ENCODE measurements at places on chromosomes 16 and 17.

GRCh38 chr17:7886227-7887037, 2.2 kb upstream of the CHD3 start:
- no peak for DNase-seq

DNA sequence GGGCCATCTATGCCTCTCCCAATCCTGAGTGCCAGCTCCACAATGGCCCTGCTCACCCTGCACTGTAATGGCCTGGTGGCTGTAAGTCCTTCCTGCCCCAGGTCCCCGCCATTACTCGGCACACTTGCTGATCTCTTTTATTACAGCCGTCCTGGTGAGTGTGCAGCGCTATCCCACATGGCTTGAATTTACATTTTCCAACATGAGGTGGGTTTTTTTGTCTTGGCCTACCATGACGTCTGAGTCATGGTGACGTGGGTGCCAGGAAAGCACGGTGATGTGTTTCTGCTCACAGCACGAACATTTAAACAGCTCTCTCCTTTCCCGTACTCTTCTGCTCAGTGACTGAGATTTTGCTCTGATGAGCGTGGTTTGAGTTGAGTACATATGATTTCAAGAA, 55.2 kb upstream of the FOXF1 start:
- no peak for DNase-seq

DNA sequence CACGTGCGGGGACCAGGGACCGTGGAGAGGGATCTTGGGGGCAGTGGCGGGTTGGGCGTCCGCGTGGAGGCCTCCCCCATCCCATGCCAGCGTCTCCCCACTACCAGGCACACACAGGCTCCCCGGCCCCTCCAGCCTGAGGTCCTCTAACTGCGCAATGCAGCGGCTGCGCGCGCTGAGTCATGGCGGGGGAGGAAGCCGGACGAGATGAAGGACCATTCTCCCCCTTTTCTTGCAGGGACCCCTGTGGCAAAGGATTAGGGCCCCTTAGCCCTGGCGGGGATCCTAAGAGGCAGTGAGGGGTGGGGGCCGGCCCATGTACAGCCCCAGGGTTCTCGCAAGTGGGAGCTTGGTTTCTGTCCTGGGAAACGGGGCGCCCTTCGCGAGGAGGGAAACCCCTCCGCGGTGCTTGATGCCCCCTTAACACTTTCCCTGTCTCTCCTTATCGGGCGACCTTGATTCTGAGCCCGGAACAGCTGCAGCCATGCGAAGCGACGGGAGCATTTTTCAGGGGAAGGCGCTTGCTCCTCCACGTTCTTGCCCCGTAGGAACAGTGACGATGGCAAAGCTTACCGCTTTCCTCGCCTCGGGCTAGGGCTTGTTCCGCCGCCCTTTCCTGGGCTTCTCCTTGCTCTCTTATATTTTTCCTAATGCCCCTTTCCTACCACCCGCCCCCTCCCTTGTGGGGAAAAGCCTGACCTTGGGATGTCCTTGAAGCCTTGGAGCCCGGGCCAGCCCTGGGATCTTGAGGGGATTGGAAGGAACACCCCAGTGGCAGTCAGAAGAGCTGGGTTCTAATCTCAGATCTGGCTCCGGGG, 592 bp downstream of the ALDOA start:
- DNase-seq: peak; percentile 55

GRCh38 chr16:10729104-10730048, 14.3 kb upstream of the NUBP1 start:
- DNase-seq: no peak

GRCh38 chr16:9138021-9138680, 46.7 kb downstream of the HAPSTR1 start:
- no peak for DNase-seq

GRCh38 chr17:38510421-38511149, 82.3 kb downstream of the ARHGAP23 start:
- peak; percentile 6 for DNase-seq

GRCh38 chr17:34067011-34067410, 188.1 kb upstream of the CCL2 start:
- DNase-seq: no peak

- no peak for DNase-seq
Observed at GRCh38 chr17:20315821-20316220, 151.5 kb downstream of the LGALS9B start.

- DNase-seq: no peak
Observed at GRCh38 chr16:10009684-10010083, 172.5 kb downstream of the GRIN2A start.

GRCh38 chr17:73956595-73957465, 246.6 kb upstream of the RPL38 start:
- peak; percentile 19 for DNase-seq

DNA sequence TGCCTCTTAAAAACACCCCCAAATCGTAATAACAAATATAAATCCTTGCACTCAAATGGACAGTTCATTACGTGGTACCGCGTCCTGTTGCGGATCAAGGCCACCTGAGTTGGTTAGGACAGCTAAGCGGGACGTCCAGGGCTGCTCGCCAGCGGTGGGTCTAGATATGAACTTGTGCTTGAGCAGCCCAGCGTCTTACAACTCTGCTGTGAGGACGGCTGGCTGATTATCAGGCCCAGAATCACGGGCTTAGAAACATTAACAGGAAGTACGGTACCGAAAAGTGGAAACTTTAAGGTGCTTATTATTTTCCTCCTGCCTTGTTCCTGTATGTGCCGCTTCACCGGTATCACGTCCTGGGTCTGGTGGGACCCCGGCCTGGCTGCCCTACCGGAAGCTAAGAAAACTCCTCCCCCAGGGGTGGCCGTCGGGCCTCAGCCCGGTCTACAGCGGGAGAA, 832 bp upstream of the SRRM2 start:
- DNase-seq: no peak

- DNase-seq: no peak
Observed at GRCh38 chr17:41417576-41418015, 6.8 kb downstream of the KRT37 start.

DNA sequence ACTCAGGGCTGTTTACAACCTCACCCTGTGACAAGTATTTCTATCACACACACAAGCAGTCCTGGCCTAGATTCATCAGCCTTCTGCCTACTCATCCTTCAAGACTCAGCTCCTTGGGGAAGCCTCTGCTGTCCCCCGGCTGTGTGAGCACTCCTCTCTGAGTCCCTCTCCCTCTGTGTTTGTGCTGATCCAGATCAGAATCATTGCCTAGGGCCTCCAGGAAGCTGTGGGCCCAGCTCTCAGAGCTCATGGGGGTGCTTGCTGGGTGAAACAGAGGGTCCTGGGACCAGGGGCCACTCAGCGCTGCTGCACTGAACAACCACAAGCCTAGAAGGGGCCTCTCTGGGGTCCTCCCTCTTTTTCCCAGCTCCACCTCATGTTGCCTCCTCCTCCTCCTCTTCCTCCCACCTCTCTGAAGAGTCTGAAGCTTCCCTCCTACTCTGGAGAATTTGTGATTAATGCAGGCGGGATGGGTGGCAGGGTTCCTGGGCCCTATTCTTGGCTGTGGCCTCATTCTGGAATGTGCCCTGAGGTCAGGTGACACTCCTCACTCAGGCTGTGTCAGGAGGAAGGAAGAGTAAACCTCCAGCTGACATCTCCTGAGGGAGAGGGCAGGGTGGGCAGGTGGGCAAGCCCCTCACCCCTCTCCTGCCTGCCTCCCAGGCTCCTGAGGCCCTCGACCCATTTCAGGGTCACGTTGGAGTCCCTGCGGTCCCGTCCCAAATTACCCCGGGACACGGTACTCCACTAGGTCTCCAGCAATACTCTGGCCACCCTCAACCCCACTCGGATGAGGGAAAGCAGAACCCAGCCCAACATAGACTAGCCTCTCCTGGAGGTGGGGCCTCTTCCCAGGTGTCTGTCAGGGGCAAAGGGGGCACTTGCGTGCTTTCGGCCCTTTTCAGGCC, 10.1 kb downstream of the WFIKKN2 start:
- no peak for DNase-seq

GRCh38 chr17:47120521-47121095, 68.5 kb downstream of the CDC27 start:
- no peak for DNase-seq

DNA sequence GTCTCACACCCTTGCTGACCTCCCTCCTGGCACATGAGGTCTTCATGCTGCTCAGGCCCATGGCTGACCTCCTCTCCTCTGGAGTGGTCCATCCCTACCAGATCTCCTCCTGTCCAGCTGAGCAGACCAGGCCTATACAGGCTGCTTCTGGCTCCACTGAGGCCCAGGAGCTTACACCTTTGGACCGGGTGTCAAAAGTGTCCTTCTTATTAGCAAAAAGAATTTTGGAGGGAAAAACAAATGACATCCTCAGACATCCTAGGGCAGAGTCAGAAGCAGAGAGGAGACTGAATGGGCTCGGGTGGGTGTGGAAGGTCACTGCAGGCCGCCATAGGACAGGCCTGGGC, 38.1 kb downstream of the WSB1 start:
- no peak for DNase-seq

DNA sequence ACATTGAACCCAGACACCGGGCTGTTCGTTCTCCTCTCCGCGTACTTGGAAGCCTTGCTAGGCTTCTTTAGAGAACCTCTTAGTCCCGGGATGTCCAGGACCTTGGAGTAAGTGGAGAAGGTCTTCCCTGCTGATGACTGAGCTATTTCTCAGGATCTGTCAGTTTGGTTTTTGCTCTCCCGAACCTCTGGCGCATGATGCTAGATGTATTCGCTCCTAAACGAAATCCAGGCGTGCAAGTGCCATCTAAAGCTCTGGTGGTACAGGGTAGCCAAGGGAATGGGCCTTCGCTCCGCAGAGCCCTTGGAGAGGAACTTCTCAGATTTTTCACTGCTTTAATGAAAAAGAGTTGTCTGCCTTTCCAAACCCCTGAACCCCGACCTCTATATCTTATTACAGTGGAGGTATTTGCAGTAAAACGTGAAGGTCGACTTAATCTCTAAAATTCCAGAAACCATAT, 547 bp downstream of the VMP1 start:
- DNase-seq: no peak
